Astrocyte of the spinal cord (primary cell): ENCODE measurements at places on chromosomes 2 and 18.

DNA sequence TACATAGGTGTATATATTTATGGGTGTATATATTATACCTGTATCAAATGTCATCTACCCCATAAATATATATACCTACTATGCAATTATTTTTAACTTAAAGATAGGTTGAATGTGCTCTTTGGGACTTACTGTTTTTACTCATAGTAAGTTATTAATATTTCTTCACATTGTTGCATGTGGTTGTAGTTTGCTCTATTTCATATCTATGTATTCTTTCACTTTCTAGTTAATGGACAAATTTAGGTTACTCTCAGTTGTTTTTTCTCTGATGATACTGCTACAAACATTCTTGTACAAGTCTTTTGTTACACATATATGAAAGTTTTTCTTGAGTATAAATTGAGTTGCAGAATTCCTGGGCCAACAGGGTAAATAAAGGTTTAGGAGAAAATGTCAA, 601.8 kb upstream of the ID2 start:
- DNase-seq, result no peak

- no peak for DNase-seq
These were observed 185.1 kb downstream of the MYO5B start for GRCh38 chr18:50009773-50010335.

DNA sequence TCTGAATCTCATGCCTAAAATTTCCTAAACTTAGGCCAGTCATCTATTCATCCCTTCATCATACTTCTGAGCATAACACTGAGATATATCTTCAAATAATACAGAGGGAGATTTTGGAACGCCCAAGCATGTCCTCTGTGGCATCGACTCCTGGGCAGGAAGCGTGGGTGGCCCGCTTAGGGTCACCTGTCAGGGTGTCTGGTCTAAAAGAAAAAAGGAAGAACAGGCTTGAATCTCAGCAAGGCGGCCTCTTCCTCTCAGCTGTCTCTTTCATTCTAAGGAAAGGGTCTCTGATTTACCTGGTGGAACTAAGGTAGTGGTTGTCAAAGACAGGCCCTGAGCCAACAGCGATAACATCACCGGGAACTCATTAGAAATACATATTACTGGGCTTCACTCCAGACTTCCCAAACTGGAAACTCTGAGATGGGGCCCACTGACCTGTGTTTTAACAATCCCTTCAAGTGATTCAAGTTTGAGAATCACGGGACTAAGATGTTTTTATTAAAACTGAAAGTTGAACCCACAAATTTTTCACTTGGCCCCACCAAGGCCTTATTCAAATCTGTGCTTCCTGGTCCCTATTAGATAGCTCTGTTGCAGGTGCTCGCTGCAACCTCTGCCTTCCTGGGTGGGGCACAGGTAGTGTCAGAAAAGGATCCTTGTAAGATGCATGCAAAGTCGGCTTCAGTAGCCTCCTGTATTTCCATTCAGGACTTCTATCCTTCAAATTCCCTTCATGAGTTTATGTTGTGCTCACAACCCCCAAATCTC, 162.3 kb upstream of the CCDC68 start:
- no peak for DNase-seq

GRCh38 chr2:65129286-65129825, 550 bp downstream of the RAB1A start:
- DNase-seq, result no peak

- peak; percentile 27 for DNase-seq
These were observed 92.6 kb downstream of the CMPK2 start for GRCh38 chr2:6773007-6773693.

DNA sequence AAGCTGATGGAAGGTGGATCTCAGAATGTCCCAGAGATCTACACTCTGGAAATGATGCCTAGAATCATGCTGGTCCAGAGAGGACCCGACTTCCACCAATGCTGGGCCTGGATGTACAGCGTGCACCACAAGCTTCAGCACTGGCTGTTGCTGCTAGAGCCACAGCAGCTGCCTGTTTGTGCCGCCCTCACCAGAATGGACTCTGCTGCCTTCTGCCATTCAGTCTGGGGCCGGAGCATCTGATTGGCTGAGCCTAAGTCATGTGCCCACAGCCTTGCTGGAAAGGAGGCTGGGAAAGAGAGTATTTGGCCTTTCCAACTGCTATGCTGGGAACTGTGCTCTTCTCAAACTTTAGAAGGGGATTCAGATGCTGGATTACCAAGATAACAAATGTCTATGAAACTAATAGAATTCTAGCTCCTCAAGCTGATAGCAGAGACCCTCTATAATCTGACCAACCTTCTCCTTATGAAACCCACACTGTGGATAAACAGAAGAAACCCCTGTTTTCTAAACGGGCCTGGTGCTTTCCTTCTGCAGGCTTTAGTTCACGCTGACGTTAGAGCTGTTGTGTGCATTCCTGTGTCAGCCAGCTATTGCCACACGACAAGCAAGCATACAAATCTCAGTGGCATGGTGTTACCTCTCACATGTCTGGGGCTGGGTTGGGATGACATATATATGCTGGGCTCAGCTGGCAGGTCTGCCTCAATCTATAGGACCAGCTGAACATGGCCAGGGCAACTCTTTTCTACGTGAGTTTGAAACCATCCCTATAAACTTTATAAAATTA, 4.1 kb upstream of the LOXHD1 start:
- peak; percentile 8 for DNase-seq

GRCh38 chr2:40436093-40436475, 15.8 kb downstream of the SLC8A1 start:
- no peak for DNase-seq

DNA sequence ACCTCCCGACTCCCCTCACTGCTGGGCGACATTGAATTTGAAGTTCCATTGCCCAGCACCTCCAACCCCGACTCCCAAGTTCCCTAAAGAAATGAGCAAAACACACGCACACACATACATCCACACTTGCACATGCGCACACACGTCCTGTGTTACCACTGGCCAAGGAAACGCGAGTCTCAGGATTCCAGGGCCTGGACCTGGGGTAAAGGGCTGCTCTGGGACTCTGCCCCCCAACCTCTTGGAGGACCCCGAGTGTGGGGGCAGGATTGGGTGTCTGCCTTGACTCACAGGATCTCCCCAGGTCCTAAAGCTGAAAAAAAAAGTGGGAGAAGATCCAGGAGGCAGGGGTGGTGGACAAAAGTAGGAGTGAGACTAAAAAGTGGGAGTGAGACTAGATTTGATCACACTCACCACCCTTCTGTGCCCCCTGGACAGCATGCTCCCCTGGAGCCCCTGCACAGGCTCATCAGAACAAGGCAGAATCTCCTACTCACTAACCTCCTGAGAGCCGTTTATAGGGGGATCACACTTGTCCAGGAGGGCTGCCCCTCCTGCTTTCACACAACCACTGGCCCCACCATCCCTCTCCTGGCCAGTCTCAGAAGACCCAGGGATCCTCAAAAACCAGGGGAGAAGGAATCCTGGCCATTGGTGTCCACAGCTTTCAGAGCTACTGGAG, 202.2 kb downstream of the TNS1 start:
- no peak for DNase-seq

DNA sequence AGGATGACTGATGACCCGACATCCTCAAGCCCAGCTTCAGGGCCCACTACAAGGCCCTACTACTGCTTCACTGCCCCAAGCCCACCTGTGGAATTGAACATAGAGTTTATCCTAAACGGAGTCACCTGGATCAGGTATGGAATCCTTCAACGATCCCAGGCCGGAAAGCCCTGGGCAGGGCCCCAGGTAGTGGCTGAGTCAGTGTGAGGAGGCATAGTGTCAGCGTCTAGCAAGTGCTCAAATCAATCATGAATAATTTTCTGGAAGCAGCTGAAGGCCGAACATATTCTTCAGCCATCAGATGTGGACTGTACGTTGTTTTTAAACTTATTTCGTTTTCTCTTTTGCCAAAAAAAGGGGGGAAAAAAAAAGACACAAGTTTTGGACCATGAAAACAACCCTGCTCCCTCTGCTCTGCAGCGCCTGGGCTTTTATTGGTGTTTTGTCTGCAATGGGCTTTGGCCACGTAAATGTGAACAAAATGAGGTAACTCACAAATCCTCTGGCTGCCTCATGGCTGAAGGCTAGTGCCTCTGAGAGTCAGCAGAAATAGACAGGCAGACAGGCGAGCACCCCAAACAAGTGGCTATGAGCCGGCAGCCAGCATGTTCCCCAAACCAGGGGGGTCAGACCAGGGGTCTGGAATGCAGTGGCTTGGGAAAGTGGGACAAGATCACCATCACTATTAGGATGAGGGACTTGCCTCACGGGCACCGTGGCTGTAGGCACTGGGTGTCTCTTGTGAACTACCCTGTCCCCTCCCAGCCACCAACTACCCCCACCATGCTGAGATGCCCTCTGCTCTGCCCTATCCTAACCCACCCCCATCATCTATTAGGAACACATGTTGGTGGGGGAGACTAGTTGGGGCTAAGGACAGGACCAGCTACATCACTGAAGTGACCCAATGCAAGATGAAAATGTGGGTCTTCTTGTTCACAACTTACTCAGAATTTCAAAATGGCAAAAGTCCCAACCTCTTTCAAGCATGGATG, 51.4 kb downstream of the TTC32 start:
- DNase-seq, result no peak

DNA sequence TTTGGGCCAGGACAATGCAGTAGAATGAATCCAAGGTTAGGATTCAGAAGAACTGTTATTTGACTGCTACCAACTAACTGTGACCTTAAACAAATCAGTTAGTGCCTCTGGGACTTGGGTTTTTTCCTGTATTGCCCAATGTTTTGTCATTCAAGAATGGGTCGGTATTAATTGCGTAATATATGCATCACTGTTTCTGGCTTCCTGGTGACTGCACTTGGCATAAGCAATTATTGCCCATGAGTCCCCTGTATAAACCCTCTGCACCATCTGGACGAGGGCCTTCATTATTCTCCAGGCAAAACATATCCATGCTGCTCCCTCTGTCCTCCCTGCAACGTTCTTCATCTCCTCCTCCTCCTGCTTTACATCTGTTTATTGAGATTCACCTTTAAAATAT, 255.8 kb upstream of the LRRTM1 start:
- DNase-seq, result no peak
